Stimulated activated CD8-positive, alpha-beta memory T cell treated with anti-CD3 and anti-CD28 coated beads, Interleukin-7, amount 100 ng/mL, for 24 hours (primary cell): ENCODE measurements at places on chromosomes 13 and 19.

- no peak for DNase-seq
Measured at GRCh38 chr13:71879129-71879535, 12.1 kb upstream of the DACH1 start.

- DNase-seq: no peak
Measured at GRCh38 chr13:70784207-70784989, 676.1 kb upstream of the KLHL1 start.

DNA sequence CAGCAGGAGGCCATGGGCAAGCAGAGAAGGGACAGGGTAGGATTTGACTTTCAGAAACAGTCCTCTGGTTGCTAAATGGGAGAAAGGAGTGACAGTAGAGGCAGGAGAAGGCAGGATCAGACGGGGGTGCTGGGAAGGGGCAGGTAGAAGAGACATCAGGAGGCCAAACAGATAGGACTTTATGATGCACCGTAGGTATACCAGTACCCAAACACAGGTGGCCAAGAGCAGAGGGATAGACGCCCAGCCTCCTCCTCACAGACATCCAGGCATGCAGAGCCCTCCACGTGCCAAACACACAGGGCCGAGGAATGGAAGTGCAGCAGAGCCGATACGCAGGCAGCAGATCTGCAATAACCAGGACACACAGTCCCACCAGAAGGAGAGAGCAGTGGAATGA, 1.3 kb upstream of the AXL start:
- DNase-seq: no peak

GRCh38 chr13:26749285-26749684, 11.3 kb downstream of the GPR12 start:
- no peak for DNase-seq

DNA sequence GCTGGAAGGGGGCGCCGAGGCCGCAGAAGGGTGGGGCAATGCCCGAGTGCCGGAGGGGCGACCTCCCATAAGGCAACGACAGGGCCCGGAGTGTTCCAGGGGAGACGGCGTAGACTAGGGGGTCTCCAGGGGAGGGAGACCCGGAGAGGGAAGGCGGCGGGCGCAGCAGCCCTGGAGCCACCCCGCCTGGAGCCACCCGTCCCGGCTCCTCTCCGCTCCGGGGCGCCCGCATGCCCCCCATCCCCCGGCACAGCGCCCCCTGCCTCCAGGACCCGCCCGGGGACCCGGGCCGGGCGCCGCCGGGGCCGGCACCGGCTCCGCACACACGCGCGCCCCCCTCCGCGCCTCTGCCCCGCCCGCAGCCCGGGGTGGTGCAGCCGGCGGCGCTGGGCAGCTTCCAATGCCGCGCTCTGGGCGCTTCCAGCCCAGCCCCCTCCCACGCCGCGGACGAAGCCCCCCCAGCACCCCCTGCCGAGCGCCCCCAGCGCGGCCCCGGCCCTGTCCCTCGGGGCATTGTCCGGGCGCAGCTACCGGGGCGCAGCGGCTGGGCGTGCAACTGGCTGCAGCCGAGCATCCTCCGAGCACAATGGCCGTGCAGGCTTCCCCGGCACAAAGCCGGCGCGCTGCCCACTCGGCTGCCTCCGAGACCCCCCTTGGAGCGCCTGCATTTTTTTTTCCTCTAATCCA, 519 bp downstream of the PTPRS start:
- no peak for DNase-seq

GRCh38 chr13:36130552-36131221, 495 bp downstream of the DCLK1 start:
- DNase-seq: no peak

DNA sequence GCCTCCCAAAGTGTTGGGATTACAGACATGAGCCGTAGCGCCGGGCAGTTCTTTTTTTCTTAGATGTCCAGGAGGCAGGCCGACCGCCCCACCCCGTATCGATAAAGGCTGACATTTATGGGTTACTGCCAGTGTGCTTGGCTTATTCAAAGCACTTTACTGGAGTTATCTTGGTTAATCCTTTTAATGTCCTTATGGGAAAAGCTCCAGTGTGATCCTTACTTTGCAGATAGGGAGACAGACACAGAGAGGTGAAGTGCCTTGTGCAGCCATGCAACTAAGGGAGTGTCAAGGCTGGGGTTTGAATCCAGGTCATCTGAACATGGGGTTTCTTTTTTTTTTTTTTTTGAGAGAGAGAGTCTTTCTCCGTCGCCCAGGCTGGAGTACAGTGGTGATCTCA, 19.2 kb downstream of the NCAN start:
- no peak for DNase-seq

- DNase-seq: no peak
Measured at GRCh38 chr19:55157064-55157908, at the start of gene TNNI3. Gene TNNI3, minus strand, starts transcription at chr19:55157732. Its CDS starts 143 bp downstream, at chr19:55157589.

GRCh38 chr13:76189882-76190519, 553.9 kb downstream of the LMO7 start:
- DNase-seq: no peak

GRCh38 chr13:110581506-110582185, 20.1 kb upstream of the RAB20 start:
- DNase-seq: no peak

- DNase-seq: no peak
Measured at GRCh38 chr13:41059456-41060081, 1.7 kb upstream of the WBP4 start.

DNA sequence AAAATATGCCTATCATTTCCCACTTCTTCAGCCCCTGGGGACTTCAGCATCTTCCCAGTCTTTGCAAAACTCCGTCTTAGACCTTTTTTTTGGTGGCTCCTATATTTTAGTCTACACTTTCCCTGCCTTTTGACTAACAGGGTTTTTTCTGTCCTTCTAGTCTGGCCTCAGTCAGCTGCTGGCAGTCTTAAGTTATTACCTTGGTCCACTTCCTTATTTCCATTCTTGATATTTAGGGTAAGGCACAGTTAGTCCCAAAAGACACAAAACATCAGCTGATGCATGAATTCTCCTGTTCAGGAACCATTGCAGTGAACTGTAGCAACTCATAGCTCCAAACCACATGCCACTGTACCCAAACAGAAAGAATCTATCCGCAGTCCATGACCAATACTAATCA, 234.6 kb upstream of the RFC3 start:
- no peak for DNase-seq

- DNase-seq: no peak
Measured at GRCh38 chr19:19938449-19938848, 37.7 kb downstream of the ZNF93 start.
